Pons (tissue), 1 donor: ENCODE measurements at places on chromosomes 12 and 14.

DNA sequence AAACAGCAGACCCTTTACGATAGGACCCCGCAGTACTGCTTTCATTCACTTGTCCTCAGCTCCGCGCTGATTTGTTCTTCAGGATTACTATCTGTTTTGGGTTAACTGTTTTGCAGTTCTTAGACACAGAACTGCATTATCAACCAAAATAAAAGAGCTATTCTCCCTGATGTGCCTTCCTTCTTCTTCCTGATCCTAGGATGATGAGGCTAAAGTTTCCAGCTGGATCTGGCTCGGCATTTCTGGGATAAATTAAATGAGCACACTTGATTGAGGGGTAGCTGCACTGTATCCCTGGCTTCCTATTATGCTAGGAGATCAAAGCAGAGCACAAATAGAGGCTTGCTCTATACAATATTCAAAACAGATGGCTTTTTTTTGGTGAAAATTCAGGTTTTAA is 165.7 kb downstream of the FBXL14 start:
- DNase-seq: peak; percentile 63

DNA sequence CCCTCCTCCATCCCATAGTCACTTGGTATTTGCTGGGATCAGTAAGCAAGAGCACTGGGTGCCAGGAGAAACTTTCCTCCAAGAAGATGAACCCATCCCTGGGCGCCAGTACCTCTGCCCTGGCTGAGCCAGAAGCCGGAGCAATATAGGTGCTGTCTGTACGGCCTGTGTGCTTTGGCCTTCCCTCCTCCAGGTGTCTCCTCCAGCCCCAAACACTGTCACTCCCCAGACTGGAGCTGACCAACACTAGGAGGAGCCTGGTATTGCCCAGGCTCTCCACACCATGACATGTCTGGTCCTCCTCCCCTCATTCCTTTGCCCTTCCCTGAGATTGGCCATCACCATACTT is 4.9 kb downstream of the GSTZ1 start:
- DNase-seq: no peak

- DNase-seq: no peak
Measured at GRCh38 chr12:54338698-54339296, 13.9 kb downstream of the COPZ1 start.

DNA sequence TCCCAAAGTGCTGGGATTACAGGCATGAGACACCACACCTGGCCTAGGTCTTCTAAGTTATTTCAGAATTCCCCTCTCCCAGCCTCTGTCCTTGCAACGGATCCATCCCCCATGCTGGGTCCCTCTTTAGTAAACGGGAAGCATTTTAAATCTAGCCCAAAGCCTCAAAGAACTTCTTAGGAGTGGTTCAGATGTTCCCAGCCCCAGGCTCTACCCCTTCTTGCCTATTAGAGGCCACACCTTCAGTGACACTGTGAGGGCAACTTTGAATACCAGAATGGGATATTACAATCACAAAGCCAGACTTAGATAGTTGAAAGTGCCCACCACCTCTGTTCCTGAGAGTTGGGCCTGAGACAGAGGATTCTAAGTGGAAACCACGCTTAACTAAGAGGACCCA is 18.1 kb upstream of the SPPL3 start:
- no peak for DNase-seq

GRCh38 chr14:22232486-22232885 is 356.5 kb downstream of the DAD1 start:
- DNase-seq: no peak

GRCh38 chr12:89464974-89465592 is 59.5 kb downstream of the GALNT4 start:
- no peak for DNase-seq

DNA sequence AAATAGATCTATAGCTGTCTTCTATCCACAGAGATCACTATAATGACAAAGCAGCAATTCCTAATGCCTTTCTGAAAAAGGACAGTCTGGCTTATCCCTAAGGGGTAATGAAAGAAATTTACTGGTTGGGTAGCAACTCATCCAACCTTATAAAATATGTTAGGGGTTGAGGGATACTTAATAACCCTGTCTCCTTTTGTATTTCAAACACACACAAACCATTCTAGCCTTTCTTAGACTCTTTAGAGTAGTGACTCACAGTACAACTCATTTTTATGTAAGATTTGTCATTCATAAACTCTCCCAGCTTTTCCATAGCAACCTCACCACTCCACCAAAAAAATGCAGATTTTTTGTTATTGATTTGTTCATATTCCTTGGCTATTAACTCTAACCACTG is 167.9 kb downstream of the FSCB start:
- DNase-seq: no peak

DNA sequence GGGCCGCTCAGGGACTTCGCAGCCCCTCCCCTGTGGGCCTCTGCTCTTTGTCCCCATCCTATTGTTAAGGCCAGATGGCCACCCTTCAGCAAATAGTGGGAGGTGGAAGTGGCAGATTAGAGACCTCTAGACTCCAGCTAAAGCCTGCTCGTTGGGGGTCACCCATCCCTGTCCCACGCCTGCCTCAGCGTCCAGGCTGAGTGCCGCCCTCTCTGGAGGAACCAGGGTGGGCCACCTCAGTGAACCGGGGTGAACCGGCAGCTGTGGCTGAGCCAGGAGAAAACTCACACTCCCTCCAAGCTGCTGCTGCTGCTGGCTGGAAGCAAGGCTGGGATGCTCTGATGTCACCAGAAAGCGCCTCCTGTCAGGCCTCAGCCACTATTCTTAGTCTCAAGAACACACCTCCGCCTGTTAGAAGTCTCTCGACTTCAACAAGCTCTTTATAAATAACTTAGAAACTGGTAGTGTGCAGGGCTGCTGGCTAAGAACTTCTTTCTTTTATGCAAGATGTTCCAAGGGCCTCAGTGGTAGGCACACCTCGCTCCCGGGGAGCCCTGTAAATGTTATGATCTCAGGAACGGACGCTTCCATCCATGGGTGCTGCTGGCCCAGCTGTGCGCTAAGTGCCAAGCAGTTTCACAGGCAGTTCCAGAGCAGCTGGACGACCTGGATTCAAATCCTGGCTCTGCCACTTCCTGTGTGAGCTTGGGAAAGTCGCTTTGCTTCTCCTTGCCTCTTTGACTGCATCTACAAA is 19.8 kb upstream of the TESC start:
- no peak for DNase-seq

GRCh38 chr14:104378698-104379113 is 200.9 kb upstream of the C14orf180 start:
- no peak for DNase-seq

- no peak for DNase-seq
Measured at GRCh38 chr12:19671695-19672094, 232.4 kb downstream of the AEBP2 start.
